Activated CD8-positive, alpha-beta memory T cell treated with anti-CD3 and anti-CD28 coated beads, Interleukin-2, amount 50 U/mL, for 4 hours (primary cell): ENCODE measurements at places on chromosomes 16 and 17.

DNA sequence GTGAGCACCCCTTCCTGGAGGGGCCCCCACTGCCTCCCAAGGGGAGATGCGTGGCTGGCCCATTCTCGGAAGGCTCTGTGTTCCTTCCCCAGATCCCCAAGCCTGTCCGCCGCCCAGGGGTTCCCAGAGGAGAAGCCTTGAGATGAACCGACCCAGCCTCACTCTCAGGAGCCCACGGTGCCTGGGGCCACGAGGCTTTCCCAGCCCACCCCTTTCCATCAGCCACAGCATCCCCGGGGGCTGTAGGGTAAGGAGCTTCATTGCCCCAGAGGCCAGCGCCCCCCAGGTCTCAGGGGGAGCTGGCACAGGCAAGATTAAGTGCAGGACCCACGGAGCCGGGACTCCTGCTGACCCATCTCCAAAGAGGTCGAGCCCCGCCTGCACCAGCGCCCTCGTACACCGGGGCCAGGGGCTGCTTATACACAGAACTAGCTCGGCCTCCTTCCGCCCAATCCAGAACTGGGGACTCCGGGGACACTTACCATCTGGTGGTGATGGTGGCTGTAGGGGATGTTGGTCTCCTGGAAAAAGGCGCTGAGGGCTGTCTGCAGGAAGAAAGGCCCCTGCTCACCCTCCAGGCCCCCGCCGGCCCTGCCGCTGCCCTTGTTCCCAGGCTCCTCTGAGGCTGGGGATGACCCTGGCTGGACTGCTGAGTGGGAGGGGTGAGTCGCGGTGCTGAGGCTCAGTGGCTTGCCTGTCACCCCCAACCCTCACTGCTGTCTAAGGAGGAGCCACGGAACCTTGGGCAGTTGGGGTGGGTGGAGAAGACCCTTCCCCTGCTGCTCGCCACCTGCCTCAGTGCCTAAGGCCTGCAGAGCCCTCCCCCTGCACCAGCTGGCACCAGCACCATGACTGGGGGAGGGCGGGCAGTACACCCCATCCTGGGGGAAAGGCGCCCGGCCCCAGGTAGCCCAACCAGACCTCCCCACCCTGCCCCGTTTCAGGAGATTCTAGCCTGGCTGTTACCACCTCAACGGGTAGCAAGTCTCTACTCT lies 4.4 kb downstream of the UBALD1 start:
- DNase-seq = no peak

GRCh38 chr16:24838554-24839266 lies 7.1 kb upstream of the SLC5A11 start:
- DNase-seq = no peak

DNA sequence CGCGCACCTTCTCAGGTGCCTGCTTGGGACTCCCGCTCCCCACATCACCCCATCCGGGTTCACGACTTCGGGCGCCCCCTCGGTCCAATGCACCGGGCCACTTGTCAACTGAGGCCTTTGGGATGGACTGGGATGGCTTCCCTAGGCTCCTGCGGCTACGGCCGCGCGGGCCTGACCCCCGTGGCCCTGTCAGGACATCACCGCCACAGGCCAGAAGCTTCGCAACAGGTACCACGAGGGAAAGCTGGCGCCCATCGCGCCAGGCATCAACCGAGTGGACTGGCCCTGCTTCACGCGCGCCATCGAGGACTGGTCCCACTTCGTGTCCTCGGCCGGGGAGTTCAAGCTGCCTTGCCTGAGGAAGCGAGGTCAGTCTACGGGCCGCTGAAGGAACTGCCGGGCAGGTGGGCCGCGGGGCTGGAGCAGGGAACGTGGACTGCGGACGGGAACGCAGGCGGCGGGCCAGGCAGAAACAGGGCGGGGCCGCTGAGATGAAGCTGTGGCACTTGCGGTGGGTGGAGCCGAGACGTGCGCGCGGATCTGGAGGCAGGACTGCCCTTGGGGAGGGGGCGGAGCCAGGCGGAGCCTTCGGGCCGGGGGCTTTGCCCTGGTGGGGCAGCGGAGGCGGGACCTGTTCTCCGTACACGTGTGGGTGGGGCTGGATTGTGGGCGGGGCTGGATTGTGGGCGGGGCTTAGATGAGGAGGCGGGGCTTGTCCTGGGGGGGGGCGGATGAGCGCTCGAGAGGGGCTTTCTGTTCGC lies 13.7 kb upstream of the CNGB1 start:
- DNase-seq = peak; percentile 92

GRCh38 chr17:58913971-58914769 lies 158.5 kb downstream of the PPM1E start:
- no peak for DNase-seq

DNA sequence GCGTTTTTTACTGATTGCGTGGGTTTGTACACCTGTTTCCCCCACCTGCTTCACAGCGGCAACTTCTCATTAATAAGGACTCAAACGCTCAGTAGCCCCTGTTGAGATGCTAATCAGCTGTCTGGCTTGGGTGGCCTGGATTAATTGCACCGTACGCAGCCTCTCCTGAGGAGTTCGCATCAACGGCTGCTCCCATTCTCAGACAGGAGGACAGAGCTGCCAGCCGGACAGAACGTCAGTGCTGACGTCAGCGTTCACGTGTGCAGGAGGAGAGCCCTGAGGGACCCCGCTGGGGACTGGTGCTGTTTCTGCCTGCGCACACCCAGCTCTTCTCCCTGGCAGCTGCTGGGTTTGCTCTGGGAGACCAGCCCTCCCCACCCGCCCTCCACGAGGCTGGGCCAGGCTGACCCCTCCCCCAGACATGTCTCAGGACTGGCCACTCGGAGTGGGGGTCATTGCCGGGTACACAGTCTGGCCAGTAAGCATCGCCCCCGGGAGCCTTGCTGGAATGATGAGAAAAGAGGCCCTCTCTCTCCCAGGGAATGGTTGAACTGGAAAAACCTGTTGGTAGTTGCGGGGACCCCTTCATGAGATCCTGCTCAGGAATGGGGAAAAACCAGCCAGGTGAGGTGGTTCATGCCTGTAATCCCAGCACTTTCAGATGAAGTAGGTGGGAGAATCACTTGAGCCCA lies 5.7 kb upstream of the BANP start:
- DNase-seq = no peak

DNA sequence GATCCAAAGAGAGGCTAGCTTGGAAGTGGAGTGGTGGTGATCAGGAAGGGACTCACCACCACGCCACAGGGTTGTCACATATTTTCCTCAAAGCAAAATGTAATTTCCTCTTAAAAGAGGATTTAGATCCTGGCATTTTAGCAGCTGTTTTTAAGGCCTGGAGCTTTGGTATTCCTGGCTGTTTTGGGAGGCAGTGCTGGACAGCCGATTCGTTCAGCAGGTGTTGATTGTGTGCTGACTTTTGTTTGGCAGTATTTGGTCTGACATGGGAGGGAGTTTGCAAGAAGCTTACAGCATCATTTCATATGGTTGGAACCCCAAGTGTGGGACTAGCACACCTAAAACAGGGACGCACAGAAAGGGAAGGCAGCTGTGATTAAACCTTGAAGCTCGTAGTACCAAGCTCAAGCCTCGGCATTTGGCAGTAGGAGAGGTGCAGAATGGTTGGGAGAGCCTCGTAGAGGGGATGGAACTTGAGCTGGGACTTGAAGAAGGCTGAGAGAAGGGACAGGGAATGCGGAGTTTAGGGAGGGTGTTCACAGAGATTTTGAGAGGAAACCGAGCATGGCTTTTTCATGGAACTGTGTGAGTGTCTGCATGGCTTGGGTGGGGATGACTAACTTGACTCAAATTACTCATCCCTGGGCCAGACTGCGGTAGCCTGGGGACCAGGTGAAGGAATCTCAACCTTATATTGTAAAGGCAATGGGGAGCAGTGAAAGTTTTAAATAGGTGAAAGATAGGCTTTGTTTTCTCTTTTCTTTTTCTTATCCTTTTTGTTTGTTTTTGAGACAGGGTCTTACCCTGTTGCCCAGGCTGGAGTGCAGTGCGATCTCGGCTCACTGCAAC lies 52.3 kb downstream of the RPTOR start:
- DNase-seq = no peak

DNA sequence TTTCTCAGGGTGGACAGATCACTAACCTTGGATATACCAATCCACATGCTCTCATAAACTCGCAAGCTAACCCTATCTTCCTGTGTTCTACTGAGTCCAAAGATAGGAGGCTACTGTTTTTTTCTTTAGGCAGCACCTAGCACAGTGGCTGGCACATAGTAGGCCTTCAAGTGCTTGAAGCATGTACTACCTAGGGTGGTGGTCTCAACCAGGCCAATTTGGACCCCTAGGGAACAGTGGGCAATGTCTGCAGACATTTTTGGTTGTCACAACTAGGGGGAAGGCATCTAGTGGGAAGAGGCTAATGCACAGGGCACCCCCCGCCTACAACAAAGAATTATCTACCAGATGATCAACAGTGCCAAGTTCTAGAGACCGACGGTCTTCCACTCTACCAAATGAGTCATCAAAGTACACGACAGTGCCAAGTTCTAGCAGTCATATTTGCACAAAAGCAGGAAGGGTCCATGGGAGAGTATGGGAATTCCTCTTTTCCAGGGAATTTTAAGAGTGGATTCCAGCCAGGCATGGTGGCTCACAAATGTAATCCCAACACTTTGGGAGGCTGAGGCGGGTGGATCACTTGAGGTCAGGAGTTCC lies 390.3 kb downstream of the SLC39A11 start:
- no peak for DNase-seq

DNA sequence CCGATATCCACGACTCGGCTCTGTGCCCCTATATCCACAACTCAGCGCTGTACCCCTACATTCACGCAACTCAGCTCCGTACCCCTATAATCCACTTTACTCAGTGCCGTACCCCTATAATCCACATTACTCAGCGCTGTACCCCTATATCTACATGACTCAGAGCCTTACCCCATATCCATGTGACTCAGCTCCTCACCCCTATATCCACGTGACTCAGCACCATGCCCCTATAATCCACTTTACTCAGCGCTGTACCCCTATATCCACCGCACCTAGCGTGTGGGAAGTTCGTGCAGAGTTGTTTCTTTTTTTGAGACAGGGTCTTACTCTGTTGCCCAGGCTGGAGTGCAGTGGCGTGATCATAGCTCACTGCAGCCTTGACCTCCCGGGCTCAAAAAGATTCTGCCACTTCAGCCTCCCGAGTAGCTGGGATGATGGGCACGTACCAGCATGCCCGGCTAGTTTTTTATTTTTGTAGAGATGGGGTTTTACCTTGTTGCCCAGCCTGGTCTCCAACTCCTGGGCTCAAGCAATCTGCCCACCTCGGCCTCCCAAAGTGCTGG lies 17.4 kb downstream of the CYB5D2 start:
- DNase-seq = no peak

- DNase-seq = no peak
These were observed 35.9 kb downstream of the CBFA2T3 start for GRCh38 chr16:88940862-88941817.

DNA sequence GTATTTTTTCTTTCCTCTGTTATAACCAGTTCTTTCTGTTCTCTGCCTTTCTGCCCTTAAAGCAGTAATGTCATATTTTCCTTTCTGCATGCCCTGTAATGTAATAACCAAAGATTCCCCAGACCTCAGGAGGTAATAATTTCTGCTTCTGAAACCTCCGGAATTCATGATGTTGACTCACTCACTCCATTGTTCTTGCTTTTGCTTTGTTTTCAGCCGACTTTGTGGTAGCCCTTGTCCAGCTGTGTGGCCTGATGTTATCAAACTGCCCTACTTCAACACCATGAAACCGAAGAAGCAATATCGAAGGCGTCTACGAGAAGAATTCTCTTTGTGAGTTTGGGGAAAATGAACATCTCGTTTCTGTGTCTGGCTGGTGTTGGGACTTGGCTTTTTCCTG lies 55.9 kb downstream of the CDK12 start:
- no peak for DNase-seq
